ENCODE measurements at places on chromosomes 3 and 15. TPM values are rescaled to one million over a fixed set of nuclear protein-coding genes. Genes with fewer than 3 reads are reported as not detected.

The MORC1 gene
- not detected for total RNA-seq

The UBXN7 gene
- total RNA-seq = 82.7 TPM

The ACAD9 gene
- total RNA-seq = 60.2 TPM

The GOLGA6L7 gene
- total RNA-seq = not detected

The ADCY5 gene
- 2.2 TPM for total RNA-seq

Data from neural crest cell (in vitro differentiated cells).